ENCODE measurements at places on chromosomes 4 and X.

- no peak for DNase-seq
These were observed 67.9 kb downstream of the RBPJ start for GRCh38 chr4:26388671-26389070.

- DNase-seq = no peak
These were observed 92.1 kb upstream of the COX18 start for GRCh38 chr4:73161527-73162185.

GRCh38 chr4:140153419-140153717 lies 616 bp downstream of the MAML3 start:
- DNase-seq = no peak

GRCh38 chr4:101018836-101019235 lies 328.5 kb downstream of the PPP3CA start:
- no peak for DNase-seq

DNA sequence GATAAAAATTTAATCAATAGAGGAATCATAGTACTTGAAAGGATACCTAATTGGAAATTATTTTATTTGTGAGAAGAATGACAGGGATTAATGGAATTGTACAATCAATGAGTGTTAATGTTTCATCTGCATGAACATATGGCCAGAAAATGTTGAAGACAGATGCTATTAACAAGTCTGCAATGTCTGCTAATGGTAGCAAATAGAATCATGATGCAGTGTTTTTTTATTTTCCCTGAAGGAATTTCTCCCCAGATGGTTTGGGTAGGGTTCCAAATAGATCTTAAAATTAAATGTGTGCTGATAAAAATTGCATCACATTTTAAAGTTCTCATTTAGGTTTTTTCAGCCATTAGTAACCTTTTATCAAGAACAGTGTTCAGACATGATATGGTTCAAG lies 291.3 kb upstream of the TRAM1L1 start:
- DNase-seq = peak; percentile 65

GRCh38 chr4:186701273-186701672 lies 22.4 kb downstream of the FAT1 start:
- no peak for DNase-seq

GRCh38 chrX:72663737-72664136 lies 50.4 kb downstream of the PHKA1 start:
- DNase-seq = no peak

DNA sequence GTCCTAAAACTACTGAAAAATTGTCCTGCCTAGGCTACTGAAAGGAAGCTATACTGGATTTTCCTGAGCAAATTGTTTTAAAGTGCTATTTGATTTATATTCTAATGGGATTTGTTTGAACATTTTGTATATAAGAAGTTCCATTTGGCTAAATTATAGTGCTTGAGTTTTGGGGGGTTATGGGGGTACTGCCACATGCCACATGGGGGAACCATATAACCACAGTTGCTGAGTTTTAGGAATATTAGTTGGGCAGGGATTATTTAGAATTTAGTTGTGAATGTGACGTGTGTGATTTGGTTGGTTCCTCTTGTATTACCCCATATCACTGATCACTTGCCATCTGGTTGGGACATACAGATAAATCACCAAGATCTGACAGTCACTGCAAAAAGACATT lies 224.5 kb upstream of the TAPT1 start:
- DNase-seq = no peak

DNA sequence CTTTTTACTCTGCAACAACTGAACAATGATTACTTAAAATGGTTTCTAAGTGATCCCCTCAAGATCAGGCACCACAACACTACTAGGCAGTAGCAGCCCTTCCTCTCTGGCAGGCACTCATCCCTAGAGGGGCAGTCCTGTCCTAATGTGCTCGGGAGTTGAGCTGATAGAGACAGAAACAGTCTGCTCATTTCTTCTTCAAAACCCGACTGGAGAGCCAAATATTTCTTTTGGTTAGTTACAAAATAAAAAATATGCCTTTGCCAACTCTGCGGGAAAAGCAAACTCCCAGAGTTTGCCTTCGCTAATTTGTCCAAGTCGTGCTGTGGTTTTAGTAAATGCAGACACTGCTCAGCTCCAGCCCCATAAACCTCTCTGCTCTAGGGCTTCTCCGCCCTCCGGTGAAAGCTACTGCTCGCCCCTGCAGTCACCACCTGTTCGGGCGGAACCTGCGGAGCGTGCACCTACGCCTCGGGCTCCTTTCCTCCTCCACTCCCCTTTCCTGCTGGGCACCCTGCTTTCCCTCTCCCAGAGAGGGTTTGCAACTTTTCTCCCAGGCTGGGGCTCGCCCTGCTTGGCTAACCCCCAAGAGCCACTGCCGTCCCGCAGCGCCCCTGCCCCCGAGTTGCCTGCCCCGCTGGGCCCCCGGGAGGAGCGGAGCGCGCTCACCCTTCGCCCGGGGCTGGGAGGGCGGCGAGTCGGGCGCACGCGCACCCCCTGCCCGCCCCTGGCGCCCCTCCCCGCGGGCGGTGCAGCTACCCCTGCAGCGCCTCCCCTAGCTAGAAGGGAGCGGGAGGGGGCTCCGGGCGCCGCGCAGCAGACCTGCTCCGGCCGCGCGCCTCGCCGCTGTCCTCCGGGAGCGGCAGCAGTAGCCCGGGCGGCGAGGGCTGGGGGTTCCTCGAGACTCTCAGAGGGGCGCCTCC lies at the start of gene NPNT:
TSS of gene NPNT (plus strand) at position 812 of the 923 bp plus-strand sequence. CDS start 182 bp downstream, outside the sequence.
- DNase-seq = peak; percentile 5

- DNase-seq = no peak
These were observed 74.4 kb upstream of the NAP1L2 start for GRCh38 chrX:73289039-73289438.

DNA sequence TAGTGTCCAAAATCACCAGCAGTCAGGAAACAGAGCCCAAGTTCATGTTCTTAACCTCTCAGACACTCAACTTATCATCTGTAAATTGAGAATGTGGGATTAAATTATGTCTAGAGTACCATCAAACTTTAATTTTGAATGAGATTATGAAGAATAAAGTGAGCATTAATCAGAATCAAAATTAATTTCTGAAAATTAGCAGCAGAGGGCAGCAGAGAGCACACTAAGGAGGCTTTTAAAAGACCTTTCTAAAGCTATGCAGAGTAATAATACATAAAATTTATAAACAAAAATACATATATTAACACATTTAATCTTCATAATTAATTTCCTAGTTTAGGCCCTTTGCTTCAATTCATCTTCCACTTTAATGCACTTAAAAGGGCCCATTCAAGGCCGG lies 7.1 kb downstream of the TASL start:
- no peak for DNase-seq

- no peak for DNase-seq
These were observed 35.0 kb upstream of the HMX1 start for GRCh38 chr4:8906668-8906970.

GRCh38 chr4:88585917-88586316 lies 6.4 kb upstream of the HERC3 start:
- no peak for DNase-seq
